NCI-H2081 (cell line): ENCODE measurements at places on chromosomes 3 and 15.

- DNase-seq: no peak
These were observed 200.3 kb upstream of the IL12A start for GRCh38 chr3:159788291-159788690.

GRCh38 chr3:45948311-45948781, 5.1 kb downstream of the CXCR6 start:
- DNase-seq: no peak

- DNase-seq: no peak
These were observed 48.9 kb upstream of the NAALADL2 start for GRCh38 chr3:174810254-174810653.

DNA sequence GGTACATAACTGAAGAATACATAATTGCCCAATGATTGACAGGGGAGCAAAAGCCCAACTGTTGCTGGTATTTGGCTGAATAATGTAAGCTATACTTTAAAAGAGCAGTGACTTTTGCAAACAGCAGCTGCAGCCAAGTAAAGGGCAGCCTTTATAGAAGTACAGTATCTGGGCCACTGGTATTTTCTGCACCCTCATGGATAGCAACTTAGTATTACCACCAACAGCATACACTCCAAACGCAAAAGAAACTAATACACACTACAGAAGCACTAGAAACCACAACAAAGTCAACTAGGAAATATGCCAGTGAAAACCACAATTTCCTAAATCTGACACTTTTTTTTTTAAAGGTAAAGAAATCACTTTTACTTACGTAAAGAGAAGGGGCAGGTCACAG, 206.1 kb downstream of the TIGIT start:
- DNase-seq: no peak

DNA sequence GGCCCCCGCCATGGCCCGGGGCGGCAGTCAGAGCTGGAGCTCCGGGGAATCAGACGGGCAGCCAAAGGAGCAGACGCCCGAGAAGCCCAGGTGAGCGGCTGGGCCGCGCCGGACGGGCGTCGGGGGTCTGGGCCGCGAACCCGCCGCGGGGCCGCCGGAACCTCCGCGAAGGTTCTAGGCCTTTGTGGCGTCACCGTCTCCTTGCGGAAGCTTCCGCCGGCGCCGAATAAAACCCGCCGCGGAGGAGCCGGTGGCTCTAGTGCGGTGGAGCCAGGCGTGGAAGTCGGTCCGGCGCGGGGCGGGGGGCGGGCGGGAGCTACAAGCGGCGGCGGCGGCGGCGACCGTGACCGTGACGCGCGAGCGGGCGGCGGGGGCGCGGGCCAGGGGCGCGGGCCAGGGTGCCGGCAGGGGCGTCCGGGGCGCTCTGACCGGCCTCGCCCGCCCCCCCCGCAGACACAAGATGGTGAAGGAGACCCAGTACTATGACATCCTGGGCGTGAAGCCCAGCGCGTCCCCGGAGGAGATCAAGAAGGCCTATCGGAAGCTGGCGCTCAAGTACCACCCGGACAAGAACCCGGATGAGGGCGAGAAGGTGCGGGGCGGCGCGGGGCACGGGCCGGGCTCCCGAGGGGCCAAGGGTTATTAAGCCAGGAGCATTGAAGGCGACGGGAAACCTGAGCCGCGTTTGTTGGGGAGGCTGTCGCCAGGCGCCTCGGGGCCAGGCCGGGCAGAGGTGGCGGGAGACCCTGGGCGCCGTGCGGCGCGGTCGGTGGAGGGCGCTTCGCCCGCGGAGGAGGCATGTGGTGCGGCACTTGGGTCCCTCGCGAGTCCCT, at the start of gene DNAJA4:
Gene DNAJA4 (plus strand): TSS at position 259 of the 833 bp plus-strand sequence. CDS start 202 bp downstream, at position 461.
- DNase-seq: peak; percentile 34

DNA sequence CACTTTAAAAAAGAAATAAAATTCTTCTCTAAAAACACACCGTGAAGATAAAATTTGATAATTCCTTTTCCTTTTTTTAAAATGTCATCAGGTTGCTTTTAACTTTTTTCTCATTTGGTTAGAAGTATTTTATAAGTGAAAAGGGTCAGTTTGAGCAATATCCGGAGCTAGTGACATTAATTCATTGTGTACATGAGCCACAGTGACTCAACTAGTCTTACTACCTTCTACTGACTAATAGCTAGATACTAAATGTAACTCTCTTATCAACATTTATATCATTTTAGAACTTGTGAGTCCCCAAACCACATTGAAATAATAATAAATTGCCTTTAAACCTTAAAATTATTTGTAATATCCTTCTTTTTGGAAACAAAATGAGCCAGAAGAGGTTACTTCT, 101.2 kb upstream of the ZBTB20 start:
- DNase-seq: no peak

DNA sequence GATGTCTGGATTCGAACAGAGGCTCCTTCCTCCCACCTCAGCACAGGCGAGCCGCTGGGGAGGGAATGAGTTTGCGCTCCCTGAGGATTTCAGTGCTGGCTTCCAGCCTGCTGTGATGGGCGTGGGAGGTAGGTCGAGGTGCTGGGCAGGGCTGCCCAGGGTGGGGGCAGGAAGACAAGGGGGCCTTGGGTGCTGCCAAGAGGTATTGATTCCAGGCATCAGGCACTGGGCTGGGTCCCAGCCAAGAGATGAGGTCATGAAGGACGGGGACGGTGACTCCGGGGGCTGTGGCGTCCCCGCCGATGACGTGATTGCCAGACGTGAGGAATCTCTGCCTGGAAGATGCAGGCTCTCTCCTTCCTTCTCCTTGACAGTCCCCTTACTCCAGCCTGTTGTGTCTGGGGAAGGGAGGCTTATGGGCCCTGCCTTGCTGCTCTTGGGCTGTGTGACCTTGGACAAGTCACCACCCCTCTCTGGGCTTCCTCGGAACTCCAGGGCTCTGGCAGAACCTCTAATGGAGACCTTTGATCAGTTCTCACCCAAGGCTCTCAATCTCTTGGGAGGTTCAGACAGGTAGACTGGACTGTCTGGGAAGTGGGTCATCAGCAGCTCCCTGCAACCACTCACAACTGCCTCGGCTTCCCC, 116.8 kb downstream of the FBLN2 start:
- no peak for DNase-seq

DNA sequence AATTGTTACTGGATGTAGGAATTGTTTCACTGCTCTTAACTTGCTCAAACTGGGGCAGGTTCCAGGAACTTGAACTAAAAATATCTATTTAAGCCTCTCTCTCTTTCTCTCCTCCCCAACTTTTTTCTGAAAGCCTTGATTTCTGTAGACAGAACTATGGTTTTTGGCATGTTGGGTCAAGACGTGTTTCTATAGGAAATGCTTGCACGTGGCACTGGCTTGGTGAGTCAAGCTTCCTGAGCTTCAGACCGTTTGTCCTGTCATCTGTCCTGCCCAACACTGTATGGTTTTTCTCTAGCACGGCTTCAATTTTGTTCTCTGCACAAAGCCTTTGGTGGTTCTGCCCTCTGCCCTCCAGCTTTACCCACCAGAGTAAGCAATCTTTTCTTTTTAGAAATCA, 13.5 kb downstream of the EAF1 start:
- no peak for DNase-seq
